T-helper 1 cell (primary cell): ENCODE measurements at places on chromosomes 6 and 20.

DNA sequence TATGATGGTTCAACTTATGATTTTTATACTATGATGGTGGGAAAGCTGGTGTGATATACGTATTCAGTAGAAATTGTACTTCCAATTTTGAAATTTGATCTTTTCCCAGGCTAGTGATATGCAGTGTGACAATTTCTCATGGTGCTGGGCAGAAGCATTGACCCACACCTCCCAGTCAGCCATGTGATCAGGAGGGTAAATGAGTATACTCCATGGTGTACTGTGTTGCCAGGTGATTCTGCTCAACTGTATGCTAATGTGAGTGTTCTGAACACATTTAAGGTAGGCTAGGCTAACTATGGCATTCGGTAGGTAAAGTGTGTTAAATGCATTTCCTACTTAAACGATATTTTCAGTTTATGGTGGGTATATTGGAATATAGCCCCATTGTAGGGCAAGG is 19.1 kb downstream of the PTPRA start:
- no peak for DNase-seq

GRCh38 chr6:30172681-30173080 is 9.3 kb downstream of the TRIM15 start:
- no peak for DNase-seq

GRCh38 chr6:298233-299103 is 6.2 kb downstream of the DUSP22 start:
- no peak for DNase-seq

DNA sequence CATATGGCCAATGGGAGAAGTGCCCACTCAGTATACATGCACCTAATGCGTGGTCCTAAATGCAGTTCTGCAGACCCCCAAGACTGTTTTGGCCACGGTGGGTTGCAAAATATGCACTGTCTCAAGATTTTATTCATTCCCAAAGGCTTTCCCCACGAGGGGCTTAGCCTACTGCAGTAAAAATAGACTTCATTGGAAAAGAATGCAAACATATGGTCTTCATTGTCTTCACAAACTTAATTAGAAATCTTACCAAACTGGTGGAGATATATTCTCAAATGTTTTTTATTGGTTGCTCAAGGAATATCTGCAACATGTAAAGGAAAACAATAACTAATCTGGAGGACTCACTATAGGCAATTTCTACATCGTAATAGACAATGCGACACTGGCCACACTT is 31.6 kb upstream of the PRL start:
- DNase-seq = no peak

DNA sequence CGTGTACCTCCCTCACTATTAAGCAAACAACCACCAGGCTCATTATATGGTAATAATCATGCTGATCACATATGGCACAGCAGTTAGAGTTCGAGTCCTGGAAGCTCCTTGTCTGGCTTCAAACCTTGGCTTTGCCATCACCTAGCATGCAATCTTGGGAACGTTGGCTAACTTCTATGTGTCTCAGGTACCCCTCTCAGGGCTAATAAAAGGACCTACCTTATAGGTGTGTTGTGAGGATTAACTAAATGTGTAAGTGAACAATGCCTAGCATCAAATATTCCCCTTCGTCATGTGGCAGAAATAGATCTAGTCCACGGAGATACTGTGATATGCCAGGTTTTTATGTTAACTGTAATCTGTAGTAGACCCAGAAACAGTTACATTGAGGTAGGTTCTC is 10.4 kb downstream of the CYP24A1 start:
- DNase-seq = no peak

- no peak for DNase-seq
Measured at GRCh38 chr6:20229881-20230280, 17.6 kb upstream of the MBOAT1 start.

GRCh38 chr6:161435748-161436070 is 161.8 kb upstream of the AGPAT4 start:
- DNase-seq = no peak
